SJSA1 (cell line): ENCODE measurements at places on chromosomes 4 and X.
A peak's percentile ranks its signal among the peaks of the same experiment; 100 is the strongest.

- DNase-seq: no peak
Measured at GRCh38 chr4:94758141-94758699, 465 bp downstream of the BMPR1B start.

- no peak for DNase-seq
Measured at GRCh38 chr4:123632693-123633030, 236.1 kb downstream of the SPRY1 start.

- DNase-seq: no peak
Measured at GRCh38 chr4:59823311-59823710, 1376.8 kb upstream of the ADGRL3 start.

DNA sequence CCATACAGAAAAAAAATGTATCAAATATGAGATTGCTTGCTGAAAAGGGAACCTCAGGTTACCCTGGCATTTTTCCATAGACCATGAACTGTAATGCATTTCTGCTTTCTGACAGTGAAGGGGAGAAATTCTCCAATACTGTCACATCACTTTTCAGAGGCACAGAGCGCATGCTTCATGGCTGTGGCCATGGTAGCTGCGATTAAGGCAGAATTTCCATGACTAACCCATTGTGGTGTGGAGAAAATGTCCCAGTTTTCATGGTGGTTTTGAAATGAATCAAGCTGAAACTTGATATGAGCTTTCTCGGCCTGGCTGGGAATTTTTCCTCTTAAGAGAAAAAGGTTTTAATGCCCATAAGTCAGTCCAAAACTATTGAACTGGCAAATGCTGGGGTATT lies 39.5 kb upstream of the MAP3K15 start:
- no peak for DNase-seq

DNA sequence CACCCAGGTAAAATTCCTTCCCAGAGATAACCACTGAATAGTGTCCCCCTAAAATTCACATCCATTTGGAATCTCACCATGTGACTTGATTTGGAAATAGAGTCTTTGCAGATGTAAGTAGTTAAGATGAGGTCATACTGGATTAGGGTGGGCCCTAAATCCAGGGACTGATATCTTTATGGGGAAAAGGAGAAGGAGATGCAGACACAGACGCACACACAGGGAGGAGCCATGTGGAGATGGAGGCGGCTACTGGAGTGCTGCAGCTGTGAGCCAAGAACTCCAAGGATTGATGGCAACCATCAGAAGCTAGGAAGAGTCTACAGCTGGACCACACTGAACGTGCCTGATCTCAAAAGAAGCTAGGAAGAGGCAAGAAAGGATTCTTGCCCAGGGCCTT lies 96.6 kb upstream of the SRD5A3 start:
- DNase-seq: no peak

DNA sequence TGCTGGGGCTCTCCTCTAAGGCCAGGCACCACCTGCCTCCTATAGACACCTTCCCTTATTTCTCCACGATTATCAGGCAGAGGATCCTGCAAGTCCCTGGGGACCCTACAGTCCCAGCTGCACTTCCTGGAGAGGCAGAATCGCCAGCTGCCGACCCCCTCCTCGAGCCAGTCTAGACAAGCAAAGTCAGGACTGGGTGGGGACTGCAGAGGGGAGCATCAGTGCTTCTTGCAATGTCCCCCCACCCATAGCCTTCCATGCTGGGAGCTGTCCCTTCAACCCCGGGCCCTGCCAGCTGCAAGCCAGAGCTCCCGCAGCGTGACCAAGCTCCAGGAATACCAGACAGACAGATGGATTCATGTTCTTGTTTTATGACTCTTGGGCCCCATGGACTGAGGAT lies 1.4 kb upstream of the CRMP1 start:
- DNase-seq: no peak

DNA sequence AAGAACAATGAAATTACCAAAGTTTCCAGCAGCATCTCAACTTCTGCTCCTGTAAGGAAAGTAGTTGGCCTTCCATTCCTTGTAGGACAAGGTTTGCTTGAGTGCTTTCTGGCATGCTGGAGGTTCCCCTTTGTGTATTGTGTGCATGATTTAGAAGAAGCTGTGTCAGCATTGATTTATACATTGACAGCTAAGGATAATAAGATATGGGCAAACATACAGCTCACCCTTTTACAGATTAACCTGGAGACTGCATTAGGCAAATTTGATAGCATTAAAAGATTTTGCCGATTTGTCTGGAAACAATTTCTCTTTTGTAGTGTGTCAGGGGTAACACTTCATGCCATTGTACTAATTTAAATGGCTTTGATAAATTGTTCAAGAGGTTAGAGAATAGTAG lies 221.8 kb upstream of the PACRGL start:
- DNase-seq: no peak

- DNase-seq: no peak
Measured at GRCh38 chr4:119240568-119240967, 28.1 kb downstream of the USP53 start.

DNA sequence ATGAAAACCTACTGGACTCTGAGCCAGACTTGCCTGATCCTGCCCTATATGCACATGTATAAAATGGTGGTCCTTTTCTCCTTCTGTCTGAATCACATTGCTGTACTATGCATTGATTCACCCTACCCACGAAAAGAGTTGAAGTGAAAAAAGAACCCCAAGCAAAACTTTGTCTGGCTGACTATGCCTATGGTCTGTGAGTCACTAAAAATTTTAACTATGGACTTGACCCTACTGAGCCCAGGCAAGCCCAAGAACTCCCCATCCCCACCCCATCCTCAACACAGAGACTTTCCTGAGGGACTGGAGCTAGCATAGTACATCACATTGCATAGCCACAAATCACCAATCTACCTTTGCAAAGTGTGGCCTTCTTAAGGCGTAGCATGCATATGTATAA lies 116.6 kb upstream of the TENM3 start:
- DNase-seq: no peak

DNA sequence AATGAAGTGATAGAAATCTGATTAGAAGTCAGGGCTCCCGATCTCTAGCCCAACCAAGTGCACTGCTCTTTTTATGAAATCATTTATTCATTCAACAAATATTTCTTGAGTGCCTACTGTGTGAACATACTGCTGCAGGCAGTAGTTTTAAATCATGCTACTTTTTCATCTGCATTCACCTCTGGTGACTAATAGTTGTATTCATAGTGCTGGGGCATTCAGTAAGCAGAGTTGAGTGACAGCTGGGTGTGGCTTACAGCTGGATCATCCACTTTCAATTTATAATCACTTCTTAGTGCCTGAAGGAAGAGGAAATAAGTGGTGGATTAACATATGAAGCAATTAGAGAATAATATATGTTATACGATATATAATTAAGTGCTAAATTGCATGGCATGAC lies 94.1 kb upstream of the HPRT1 start:
- no peak for DNase-seq

DNA sequence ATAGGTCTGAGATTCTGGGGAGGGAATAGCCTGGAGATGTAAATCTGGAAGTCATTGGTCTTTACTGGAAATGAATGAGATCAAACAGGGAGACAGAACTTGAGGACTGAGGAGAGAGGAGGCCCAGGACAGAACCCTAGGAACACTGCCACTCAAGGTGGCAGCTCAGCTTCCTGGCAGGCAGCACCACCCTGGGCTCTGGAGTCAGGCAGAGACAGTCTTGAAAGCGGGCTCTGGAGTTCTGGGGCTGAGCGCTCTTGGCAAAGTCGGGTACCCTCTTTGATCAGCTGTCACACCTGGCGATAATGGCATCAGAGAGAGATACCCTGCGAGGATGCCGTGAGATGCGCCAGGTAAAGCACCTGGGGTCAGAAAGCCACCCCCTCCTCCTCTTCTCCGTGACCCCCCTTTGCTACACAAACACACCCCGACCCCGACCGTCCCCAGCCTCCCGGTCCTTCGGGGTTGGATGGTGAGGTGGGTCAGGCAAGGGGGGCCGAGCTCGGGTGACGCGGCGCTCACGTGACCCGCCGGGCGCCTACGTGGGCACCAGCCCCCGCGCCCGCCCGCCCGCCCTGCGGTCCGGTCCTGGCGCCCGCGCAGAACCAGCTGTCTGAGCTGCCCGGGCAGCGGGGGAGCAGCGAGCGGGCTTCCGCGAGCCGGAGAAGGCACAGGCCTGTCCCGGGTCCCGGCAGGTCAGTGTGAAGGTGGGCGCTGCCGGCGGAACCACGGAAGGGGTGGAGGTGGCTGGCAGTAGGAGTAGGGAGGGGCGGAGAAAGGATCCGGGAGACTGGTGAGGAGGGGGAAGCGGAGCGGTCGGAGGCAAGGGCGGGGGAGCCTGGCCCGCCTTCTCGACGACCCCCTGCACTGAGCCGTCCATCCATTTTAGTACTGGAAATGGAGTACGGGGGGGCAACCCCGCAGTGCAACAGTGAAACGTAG lies at the start of gene TCEAL3:
TSS of gene TCEAL3 (plus strand) at position 600 of the 942 bp plus-strand sequence. CDS start 1,102 bp downstream, outside the sequence.
- DNase-seq: peak; percentile 35

- no peak for DNase-seq
Measured at GRCh38 chr4:121139533-121140222, 24.4 kb downstream of the TNIP3 start.

DNA sequence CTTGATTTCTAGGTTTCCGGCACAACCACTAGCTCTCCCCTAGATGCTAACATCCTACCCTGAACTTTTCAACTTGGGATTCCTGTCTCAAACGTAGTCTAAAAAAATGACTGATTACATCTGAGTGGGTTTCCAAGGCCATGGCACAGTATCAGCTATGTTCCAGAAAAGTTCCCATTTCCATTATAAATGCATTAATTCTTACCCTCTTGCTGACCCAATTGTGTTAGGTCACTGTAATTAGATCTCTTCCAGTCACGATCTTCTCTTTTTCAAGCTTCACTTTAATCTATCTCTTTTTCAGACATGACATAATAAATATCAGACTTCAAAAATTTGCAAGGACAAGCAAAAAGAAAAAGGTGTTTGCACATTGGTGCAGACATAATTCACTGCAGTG lies 50.6 kb upstream of the PDE5A start:
- DNase-seq: no peak

DNA sequence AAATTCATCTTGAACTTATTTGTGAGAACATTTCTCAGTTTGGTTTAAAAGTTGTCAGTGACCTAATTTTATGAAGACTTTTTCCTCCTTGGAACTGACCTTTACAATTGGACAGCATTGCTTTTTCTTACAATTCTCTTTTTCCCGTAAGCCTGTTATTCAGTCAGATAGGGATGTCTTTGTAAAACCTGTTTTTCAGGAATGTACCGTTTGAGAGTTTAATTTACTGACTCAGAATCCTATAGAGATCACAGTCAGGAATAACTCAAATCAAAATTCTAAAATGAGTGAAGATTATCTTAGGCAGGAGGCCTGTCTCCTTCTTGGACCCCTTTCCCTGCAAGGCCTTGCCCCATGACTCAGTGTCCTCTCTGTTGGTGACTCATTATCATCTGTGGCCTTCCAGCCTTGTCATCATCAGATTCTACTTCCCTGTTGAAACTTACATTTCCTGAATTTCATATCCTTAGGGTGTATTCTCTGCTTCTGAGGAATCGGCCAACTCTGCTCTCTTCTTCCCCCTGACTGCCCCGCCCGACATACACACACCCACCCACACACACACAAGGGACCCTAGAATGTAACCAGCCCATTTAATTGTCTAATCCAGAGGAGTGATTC lies 99.8 kb downstream of the ARHGAP10 start:
- DNase-seq: peak; percentile 74

- no peak for DNase-seq
Measured at GRCh38 chr4:174764105-174764729, 64.8 kb downstream of the GLRA3 start.

DNA sequence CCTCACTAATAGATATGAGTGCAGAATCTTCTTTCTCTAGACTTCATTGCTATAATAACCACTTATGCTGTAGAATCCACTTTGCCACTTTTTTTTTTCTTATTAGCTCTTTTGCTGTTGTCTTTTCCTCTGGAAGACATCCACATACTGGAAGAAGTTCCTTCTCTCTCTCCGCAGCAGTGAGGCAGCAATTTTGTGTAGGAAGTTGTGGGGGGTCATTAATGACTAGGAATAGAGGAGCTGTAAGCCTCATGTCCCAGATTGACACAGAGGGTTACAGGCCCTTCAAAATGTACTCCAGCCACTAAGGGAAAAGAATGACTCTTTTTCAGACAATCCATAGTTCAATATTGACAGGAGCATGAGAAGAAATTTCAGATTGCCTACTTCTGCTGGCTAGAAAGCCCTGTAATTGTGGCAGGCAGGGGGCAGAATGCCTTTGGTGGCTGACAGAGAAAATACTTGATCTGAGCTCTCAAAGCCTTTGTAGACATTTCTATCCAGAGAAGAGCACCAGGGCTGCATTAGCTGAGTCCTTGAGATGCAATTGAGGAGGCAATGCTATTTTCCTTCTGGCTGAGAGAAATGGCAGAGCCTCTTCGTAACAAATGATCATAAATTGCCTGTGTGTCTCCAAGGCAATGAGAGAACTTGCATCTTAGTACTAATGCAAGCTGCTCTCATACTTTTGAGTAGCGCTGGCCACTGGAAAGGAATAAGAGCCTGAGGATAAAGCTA lies 856.2 kb downstream of the STIM2 start:
- DNase-seq: no peak

DNA sequence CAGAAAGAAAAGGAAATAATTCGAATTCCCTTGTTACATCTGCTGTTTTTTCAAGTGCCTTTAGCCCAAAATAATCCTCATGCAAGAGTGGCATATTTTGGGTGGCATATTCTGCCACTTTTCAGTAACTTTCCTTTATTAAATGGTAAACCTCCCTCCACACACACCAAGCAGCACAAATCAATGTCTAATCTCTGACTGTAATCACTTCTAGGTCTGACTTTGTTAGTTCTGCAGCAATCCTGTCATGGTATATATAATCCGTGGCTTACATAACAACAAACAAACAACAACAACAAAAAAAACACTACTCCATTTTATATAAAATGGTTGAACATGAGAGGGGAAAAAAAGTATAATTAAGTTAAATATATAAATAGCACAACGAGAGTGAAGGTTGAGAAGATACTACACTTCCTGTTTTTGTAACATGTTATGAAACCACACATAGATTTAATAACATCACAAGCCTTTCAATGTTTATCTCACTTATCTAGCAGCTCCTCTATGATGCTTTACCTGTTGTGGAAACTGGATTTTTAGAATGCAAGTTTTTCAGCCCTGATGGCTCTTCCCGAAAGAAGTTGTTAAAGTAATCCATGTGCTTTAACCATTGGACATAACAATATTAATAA lies 715.4 kb downstream of the GRXCR1 start:
- no peak for DNase-seq

GRCh38 chr4:72255269-72255668 lies 223.5 kb downstream of the NPFFR2 start:
- no peak for DNase-seq

- DNase-seq: no peak
Measured at GRCh38 chrX:37347420-37347819, 1.7 kb upstream of the PRRG1 start.

GRCh38 chr4:110165382-110166286 lies 32.8 kb downstream of the ELOVL6 start:
- DNase-seq: peak; percentile 49
